Bronchus fibroblast of lung (primary cell): ENCODE measurements at places on chromosomes 1 and 21. TPM values are rescaled to one million over a fixed set of nuclear protein-coding genes. Genes with fewer than 3 reads are reported as not detected.

PLEKHG5 gene
- total RNA-seq, result 8.3 and 10.6 TPM in 2 replicates

ADCY10 gene
- total RNA-seq, result not detected in 2 replicates

TCHH gene
- total RNA-seq, result not detected in 2 replicates

OR10Z1 gene
- not detected in 2 replicates for total RNA-seq

SERINC2 gene
- total RNA-seq, result 110 and 119 TPM in 2 replicates

NID1 gene
- total RNA-seq, result 68.3 and 69.0 TPM in 2 replicates

KRTAP12-2 gene
- total RNA-seq, result not detected in 2 replicates

RAB29 gene
- total RNA-seq, result 4.3 and 5.5 TPM in 2 replicates

DENND2C gene
- total RNA-seq, result 0.84 and 0.89 TPM in 2 replicates

LRRC8D gene
- 27.1 and 27.2 TPM in 2 replicates for total RNA-seq

LCE6A gene
- not detected in 2 replicates for total RNA-seq

CLEC20A gene
- 0.15 TPM in 1 of 2 replicates, not detected in the other for total RNA-seq

BSND gene
- not detected in 2 replicates for total RNA-seq

CLIC6 gene
- under 0.01 and 0.15 TPM in 2 replicates for total RNA-seq

OR6K3 gene
- not detected in 2 replicates for total RNA-seq

CD53 gene
- not detected in 2 replicates for total RNA-seq

FAM229A gene
- 1.0 and 1.9 TPM in 2 replicates for total RNA-seq

UBL4B gene
- total RNA-seq, result not detected in 2 replicates

EDEM3 gene
- 16.2 and 18.0 TPM in 2 replicates for total RNA-seq

GPR153 gene
- total RNA-seq, result 3.0 and 3.4 TPM in 2 replicates

CNR2 gene
- total RNA-seq, result not detected in 2 replicates

PRXL2B gene
- 22.0 and 25.0 TPM in 2 replicates for total RNA-seq

PM20D1 gene
- total RNA-seq, result under 0.01 TPM in 1 of 2 replicates, not detected in the other

FCAMR gene
- not detected in 2 replicates for total RNA-seq

PLA2G2D gene
- total RNA-seq, result not detected in 2 replicates

SPRR4 gene
- not detected in 2 replicates for total RNA-seq

TFF2 gene
- total RNA-seq, result not detected in 2 replicates

WRAP73 gene
- 18.0 and 23.2 TPM in 2 replicates for total RNA-seq

OMA1 gene
- total RNA-seq, result 10.1 and 25.7 TPM in 2 replicates

SRGAP2B gene
- total RNA-seq, result 13.4 and 15.9 TPM in 2 replicates

SLC22A15 gene
- total RNA-seq, result 0.30 and 0.34 TPM in 2 replicates

NBPF1 gene
- 10.1 and 13.6 TPM in 2 replicates for total RNA-seq

PIGC gene
- 16.9 and 17.3 TPM in 2 replicates for total RNA-seq

NPR1 gene
- total RNA-seq, result under 0.01 and 0.15 TPM in 2 replicates
